ENCODE measurements at places on chromosomes 11 and 22.

DNA sequence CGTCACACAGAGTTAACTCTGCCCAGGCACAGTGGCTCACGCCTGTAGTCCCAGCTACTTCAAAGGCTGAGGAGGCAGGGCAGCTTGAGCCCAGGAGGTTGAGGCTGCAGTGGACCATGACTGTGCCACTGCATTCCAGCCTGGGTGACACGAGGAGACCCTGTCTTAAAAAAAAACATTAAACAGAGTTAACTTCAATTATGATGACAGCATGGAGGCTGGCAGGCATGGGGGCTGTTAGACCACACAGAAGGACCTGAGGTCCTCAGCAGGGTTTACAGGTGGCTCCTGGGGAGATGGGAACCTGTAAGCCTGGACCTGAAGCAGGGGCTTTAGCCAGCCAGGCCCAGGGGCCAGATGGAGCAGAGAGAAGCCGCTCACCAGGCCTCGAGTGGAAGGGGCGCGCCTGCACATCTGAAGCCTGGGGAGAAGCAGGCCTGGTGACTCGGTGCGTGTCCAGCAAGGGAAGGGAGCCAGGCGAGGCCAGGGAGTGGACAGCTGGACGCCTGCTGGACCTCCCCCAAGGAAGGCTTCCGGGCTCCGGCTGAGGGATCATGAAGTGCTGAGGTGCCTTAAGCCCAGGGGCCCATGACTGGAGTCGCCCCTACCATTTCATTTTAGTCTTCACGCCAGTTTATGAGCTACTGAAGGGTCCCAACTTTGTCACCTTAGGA is 25.3 kb downstream of the RPUSD4 start:
- DNase-seq: no peak

GRCh38 chr11:36724742-36725385 is 126.8 kb upstream of the RAG2 start:
- DNase-seq: no peak

GRCh38 chr11:12287009-12287373 is 90.4 kb upstream of the PARVA start:
- peak; percentile 95 for DNase-seq

GRCh38 chr11:84497981-84498411 is 1129.1 kb downstream of the DLG2 start:
- DNase-seq: no peak

GRCh38 chr11:103051981-103052380 is 40.0 kb downstream of the DCUN1D5 start:
- no peak for DNase-seq

All from RPMI7951 (cell line).